ENCODE measurements at places on chromosomes 5 and 9. TPM values are rescaled to one million over a fixed set of nuclear protein-coding genes. Genes with fewer than 3 reads are reported as not detected.

- DNase-seq, result peak; percentile 49
Observed at GRCh38 chr9:35859310-35859989, 10.8 kb downstream of the OR13J1 start.

DNA sequence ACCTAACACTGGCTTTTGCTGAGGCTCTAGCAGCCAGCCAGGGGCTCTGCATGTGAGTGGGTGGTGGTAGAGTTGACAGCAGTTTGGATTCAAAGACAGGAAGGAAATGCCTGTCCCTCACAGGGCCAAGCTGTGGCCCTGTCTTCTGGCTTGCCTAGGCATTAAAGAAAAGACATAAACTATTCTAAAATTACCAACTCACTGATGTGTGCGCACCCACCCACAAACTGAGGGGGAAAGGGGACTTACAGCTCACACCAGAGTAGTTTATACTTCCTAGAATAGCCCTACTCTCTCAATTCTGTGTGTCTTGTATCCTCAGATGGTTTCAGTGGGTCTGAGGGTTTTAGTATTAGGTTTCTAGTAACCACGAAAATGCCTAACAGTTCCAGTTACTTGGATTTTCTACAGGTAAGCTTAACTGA is 18.3 kb upstream of the IL13 start:
- DNase-seq, result no peak

Gene SMC2
- total RNA-seq, result 8.4 TPM

GRCh38 chr9:79973627-79974026 is 401.9 kb downstream of the TLE4 start:
- DNase-seq, result no peak

DNA sequence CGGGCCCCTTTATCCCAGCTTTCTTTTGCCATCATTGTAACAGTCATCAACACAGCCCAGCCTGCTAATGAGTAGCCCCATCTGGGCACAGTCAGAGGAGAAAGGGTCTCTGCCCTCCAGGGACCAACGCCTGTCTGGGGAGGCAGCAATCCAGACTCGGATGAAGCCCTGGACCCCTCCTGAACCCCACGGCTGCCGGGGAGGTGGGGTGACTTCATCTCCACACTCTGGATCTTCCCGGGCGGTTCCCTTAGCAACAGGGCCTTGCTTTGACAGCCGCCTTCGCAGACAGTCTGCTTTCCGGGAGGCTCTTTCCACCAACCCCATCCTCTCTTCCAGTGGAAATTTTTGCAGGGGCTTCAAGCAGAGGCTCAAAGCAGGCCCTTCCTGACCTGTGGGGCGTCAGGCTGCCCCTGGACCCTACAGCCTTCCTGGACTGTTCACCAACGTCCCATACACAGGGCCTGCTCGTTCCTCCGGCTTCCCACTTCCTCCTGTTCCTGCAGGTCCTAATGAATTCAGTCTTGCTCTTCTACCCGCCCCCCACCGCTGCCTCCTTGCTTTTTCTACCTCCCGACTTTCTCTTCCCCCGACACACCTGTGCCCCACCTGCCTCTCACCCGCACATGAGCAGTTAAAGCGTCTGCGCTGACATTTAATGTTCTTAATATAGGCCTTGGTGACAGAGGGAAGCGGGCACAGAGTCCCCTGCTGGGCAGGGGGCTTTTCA is 161.7 kb upstream of the MVB12B start:
- no peak for DNase-seq

DNA sequence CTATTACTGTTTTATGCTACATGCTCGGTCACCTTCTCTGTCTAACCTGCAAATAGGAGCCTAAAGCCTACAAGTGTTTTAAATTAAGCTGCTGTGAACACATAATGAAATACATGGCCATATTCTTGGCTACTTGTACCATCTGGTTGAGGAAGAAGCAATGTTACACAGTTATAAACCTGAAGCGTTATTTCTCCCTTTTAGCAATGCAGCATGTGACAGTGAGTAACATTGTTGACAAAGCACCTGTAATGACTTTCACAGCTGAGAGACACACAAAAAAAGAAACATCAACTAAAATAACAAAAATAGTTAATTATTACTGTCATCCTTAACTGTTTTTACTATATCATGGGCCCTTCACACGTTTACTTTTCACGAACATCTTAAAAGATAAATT is 146.9 kb downstream of the RORB start:
- no peak for DNase-seq

GRCh38 chr9:70046274-70047070 is 2.8 kb downstream of the MAMDC2 start:
- no peak for DNase-seq

Gene SEMA6A
- 6.3 TPM for total RNA-seq

- DNase-seq, result peak; percentile 40
Observed at GRCh38 chr9:114805670-114806525, at the start of gene TNFSF15. TNFSF15 (minus strand) TSS chr9:114806039; CDS start chr9:114806012, 27 bp downstream.

DNA sequence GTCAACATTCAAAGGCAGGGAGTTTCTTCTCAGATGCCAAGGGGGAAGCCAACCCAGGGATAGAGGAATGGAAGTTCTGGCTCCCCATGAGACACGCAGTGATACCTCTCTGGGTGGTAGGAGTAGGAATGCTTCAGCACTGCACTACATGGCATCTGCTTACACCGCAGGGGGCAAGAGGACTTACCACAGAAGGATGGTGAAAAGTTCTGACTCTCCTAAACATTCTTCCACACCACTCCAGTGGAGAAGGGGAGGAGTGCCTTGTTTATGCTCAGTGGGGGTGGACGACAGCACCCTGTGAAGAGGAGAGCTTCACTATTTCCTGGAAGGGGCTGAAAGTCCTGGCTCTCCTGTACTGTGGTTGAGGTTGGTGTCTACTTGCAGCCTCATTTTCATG is 1011.3 kb upstream of the WWC1 start:
- no peak for DNase-seq

GRCh38 chr9:127742435-127743088 is 7.5 kb upstream of the TOR2A start:
- DNase-seq, result no peak

Gene PCDHGA1
- 2.7 TPM for total RNA-seq

Data from Right ventricle myocardium superior (tissue), 1 donor.